ENCODE measurements at places on chromosomes 12 and 14. TPM values are rescaled to one million over a fixed set of nuclear protein-coding genes. Genes with fewer than 3 reads are reported as not detected.

The PTPN6 gene
- total RNA-seq: 15.4 TPM

The KLHDC1 gene
- 20.2 TPM for total RNA-seq

The SLC39A9 gene
- 20.4 TPM for total RNA-seq

The TCTN2 gene
- total RNA-seq: 1.2 TPM

The ORMDL2 gene
- 7.5 TPM for total RNA-seq

The MARK3 gene
- total RNA-seq: 104 TPM

The TMEM229B gene
- total RNA-seq: not detected

The ZDHHC22 gene
- not detected for total RNA-seq

The M6PR gene
- total RNA-seq: 155 TPM

The ABCD4 gene
- total RNA-seq: 31.3 TPM

The MAP1LC3B2 gene
- total RNA-seq: 4.6 TPM

The SMIM41 gene
- total RNA-seq: 21.6 TPM

The KRT73 gene
- not detected for total RNA-seq

The AMN gene
- total RNA-seq: 1.3 TPM

The EPYC gene
- total RNA-seq: not detected

The ANKRD33 gene
- total RNA-seq: not detected

The C14orf132 gene
- 7.5 TPM for total RNA-seq

The HCAR3 gene
- total RNA-seq: 1.8 TPM

The TAS2R7 gene
- not detected for total RNA-seq

The TCL1B gene
- not detected for total RNA-seq

The ARHGEF25 gene
- 48.4 TPM for total RNA-seq

The LIMA1 gene
- total RNA-seq: 132 TPM

The ITGB7 gene
- total RNA-seq: not detected

The KRT71 gene
- total RNA-seq: not detected
